Stimulated activated naive CD8-positive, alpha-beta T cell treated with anti-CD3 and anti-CD28 coated beads, Interleukin-15, Interleukin-2, amounts not matched to agents 100 U/mL and 50 U/mL, for 24 hours (primary cell): ENCODE measurements at places on chromosomes 1 and 21.
A peak's percentile ranks its signal among the peaks of the same experiment; 100 is the strongest.

DNA sequence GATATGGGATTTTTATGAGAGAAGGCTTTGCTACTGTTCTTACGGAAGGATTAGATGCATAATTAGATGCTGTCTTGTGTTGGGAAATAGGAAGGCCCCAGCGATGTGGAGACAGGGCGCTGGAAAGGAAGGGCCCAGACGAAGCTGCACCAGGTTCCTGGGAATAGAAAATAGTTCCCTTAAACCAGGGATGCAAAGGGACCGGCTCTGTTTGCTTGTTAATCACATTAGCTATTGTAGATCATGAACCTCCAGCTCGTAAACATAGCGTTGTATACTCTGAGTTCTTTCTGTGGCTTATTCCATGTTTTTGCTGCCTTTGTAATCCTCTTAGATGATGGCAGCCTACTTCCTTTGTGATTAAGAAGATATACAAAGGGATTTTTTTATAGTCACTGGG, 79.8 kb upstream of the COX20 start:
- no peak for DNase-seq

GRCh38 chr1:17734609-17735008, 20.5 kb upstream of the ACTL8 start:
- DNase-seq, result no peak

DNA sequence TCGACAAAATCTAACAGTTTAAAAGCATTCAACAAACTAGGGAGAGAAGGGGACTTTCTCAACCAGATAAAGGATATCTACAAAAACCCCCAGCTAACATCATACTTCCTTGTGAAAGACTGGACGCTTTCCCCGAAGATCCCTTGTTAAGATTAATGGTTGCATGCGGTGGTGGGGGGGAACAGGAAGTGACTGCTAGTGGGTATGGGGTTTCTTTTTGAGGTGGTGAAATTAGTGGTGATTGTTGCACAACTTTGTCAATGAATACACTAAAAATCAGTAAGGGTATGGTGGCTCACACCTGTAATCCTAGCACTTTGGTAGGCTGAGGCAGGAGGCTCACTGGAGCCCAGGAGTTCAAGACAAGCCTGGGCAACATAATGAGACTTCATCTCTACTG, 26.9 kb upstream of the EYA3 start:
- DNase-seq, result peak; percentile 60

DNA sequence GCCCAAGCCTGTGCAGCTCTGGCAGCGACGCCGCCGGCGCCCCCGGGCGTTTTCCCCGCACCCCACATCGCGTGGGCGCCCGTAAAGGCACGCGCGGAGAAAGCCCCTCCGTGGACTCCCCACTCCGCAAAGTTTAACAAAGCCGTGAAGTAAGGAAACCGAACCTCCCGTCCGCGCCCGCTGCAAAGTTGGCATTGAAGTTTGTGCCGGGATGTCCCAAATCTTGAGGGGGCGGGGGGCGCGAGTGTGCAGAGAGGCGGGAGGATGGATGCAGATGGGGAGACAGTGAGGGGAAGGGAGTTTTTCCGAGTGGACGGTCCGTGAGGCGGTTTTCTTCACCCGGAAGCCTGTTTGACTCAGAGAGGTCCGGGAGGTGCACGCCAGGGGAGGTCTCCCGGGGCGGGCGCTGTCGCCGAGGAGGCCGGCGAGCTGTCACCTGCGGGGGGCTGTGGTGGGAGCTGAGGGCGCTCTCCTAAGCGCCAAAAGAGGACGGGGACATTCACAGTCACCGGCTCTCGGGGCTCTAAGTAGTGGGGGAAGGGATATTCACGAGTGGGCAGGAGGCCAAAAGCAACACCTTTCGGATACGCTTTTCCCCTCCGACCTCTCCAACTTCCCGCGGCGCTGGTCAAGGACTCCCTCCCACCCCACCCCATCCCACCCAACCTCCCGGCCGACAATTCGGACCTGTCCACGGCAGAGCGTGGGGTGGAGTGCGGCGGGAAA, 1.3 kb downstream of the WLS start:
- DNase-seq, result no peak

GRCh38 chr21:31713973-31714740, 17.8 kb downstream of the SCAF4 start:
- DNase-seq, result no peak

GRCh38 chr1:200783926-200784325, 45.2 kb downstream of the CAMSAP2 start:
- no peak for DNase-seq

DNA sequence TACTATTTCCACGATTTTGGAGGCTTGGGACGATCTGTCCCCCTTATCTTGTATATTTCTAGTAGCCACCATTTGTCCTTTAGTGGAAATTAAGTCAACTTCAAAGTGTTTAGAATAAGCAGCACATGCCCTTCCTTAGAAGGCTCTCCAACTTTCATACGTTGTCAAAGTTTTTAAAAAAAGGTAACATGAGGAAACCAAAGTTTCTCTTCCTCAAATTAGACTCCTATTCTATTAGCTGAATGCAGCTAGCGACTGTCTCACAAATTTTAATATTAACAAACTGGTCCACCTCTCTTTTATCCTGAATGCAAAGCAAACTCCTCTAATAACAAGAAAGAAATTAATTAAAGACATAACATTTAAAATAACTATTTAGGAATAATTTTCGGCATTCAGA, 6.9 kb downstream of the C1orf174 start:
- no peak for DNase-seq

DNA sequence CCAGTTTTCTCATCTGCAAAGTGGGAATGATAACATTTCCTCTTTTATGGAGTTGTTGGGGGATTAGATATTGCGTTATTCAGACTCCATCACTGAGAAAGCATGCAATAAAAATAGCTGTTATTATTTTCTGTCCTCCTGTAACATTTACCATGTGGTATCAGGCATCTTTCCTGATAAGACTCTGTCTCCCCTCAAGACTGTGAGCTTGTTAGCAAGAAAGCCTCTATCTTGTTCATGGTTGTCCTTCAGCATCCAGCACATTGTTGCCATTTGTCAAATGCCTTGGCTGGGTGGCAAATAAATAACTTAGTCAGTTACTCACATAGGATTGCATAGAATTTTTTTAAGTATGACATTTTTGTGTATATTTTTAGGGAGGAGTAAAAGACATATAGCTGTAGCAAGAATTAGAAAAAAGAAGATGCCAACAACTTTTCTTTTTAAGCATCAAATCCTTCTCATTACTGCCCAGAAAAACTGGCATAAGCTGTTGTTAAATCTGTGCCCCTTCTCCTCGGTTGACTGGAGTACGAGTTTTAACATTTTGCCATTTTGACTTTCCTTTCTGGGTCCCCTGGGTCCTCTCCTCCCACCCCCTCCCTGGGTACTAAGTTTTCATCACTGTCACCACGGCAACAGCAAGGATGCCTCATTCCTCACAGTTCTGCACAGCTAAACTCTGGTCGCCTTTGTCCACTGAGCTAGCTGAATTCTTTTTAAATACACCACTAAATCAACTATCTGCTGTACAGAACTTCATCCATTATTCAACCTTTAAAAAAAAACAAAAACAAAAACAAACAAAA, 1.0 kb upstream of the JAM2 start:
- DNase-seq, result no peak

GRCh38 chr1:36520771-36521420, 38.2 kb upstream of the CSF3R start:
- DNase-seq, result no peak

DNA sequence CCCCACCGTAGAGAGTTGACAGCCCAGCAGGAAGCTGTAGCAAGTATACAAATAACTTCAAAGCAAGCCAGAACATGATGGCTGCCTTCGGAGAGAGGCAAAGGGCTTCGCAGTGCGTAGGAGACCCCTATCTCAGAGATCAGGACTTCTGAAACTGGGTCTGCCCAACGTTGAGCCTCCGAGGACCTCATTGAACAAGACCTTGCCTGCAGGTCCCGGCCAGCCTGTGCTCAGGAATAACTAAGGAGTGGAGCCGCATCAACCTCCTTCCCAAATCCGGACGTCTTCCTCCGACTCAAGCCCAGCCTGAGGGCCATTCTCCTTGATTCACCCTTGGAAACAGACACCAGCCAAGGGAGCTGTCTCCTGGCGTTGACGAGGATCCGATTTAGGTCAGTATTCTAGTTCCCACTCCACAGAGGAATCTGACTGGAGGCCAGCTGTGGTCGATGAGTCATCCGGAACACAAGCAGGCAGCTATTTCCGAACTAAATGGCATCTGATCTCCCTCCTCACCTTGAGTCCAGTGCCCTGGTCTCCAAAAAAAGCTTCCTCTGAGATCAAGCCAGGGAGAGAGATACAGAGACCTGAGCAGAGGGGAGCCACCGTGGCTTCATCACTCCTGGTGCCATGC, 166.5 kb upstream of the COA6 start:
- no peak for DNase-seq

DNA sequence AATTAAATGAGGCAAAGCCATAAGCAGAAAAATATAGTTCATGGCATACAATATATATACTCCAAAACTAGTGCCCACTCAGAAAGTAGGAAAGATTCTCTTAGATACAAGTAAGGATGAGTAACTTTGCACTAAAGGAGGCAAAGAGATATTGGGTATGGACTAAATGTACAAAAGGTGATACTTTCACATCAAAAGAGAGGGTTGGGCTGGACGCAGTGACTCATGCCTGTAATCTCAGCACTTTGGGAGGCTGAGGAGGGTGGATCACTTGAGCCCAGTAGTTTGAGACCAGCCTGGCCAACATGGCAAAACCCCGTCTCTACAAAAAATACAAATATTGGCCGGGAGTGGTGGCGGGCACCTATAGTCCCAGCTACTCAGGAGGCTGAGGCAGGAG, 6.7 kb downstream of the KYAT3 start:
- no peak for DNase-seq

- no peak for DNase-seq
Measured at GRCh38 chr1:23634518-23634839, 57.1 kb upstream of the RPL11 start.

- peak; percentile 60 for DNase-seq
Measured at GRCh38 chr1:223845037-223845809, 524 bp downstream of the TP53BP2 start.

DNA sequence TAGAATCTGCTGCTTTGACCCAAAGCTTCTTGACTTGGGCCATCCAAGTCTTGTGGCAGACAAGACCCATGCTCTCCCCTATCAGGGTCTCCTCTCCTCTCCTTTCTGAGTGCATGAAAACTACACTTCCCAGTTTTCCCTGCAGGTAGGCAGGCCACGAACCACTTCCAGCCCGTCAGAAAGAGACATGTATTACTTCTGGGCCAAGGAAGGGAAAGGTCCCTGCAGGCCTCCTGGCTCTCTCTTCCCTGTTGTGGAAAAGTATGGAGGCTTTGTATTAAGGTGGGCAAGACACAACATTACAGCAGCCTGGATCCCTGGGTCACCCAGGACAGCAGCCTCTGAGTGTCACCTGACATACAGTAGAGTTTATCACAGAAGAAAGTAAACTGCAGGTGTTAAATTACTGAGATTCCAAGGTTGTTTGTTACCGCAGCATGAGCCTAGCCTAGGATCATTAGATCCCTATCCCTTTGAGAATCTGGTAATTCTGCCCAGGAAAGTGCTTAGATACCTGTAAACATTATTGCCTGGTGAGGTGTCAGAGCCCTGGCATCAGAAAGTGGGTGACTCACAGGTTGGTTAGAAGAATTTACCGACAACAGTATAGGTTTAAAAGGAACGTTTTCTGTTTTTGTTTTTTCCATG, 717.3 kb downstream of the MATN1 start:
- no peak for DNase-seq

DNA sequence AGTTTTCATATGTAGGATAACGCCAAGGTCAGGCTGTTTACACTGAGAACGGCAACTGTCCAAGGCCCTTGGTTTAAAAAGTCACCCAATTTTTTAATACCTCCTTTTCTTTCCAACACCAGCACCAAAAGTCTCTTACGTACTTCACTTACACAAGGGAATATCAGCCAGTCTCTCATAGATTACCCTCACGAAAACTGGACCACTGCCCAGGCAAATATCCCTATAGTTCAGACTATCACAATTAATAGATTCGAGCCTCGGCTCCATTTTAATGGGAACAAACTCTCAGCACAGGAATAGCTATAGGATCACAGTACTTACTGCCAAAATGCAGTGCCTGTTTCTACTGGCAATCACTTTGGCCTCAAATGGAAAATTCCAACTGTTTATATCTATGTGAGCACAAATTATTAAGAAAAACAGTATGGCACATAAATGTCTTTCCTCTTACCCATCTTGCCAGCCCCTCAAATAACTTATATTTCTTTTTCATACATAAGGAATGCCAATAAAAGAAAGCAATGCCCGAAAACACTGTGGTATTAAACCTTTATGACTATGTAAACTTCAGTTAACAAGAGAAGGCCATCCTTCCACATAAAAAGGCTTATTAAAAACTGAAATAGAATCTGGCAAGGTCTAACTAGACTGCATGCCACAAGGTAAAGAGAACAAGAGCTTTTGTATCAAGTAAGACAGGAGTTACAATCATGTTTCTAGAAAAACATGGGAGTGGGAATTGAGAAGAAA, 97.8 kb downstream of the SLC45A1 start:
- no peak for DNase-seq

DNA sequence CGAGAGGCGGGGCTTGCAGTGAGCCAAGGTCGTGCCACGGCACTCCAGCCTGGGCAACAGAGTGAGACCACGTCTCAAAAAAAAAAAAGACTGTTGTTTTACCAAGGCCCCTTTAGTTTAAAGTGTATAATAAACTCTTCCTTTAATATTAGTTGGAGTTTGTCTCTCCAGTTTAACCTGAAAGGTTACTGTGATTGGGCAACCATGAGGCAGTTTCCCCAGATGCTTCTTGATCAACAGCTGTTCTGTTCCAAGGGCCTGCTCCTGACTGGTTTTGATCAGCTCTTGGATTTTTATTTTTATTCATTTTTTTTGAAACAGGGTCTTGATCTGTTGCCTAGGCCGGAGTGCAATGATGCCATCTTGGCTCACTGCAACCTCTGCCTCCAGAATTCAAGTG, 18.1 kb upstream of the C2CD2 start:
- DNase-seq, result no peak

- DNase-seq, result no peak
Measured at GRCh38 chr1:81876901-81877733, 76.4 kb downstream of the ADGRL2 start.

DNA sequence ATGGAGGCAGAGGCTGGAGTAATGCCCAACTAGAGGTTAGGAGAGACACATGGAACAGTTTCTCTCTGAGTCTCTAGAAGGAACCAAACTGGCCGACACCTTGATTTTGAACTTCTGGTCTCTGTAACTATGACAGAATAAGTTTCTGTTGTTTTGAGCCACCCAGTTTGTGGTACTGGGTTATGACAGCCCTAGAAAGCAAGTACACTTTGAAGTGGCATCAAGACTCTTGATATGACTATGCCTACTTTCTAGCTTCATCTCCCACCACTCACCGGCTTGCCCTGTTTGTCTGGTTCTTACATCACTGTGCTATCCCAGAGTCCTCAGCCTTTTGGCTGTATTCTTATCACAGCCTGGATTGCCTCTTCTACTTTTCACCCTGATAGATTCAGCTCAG, 230.3 kb upstream of the USP24 start:
- peak; percentile 6 for DNase-seq

DNA sequence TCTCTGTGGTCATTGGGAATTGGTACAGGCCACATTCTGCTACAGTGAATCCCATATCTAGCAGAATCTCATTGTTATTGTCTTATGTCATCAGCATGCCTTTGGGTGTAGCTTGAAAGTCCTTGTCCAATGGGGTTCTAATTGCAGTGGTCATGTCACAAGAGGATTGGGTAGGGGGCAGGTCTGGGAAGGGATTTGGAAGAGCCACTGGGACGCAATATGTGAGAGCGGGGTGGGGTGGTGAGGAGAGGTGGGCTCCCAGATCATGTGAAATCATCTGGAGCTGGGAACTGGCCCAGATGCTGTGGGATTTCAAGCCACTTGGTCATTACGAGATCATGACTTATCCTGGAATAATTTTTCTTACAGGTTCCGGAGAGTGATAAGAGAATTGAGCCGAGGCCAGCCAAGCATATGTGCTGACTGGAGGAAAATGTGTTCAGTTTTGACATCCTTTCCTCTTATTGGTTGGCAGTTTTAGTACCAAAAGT, 16.3 kb downstream of the CNIH3 start:
- DNase-seq, result no peak
